AG08395 (cell line): ENCODE measurements at places on chromosomes 2 and 18.
A peak's percentile ranks its signal among the peaks of the same experiment; 100 is the strongest.

DNA sequence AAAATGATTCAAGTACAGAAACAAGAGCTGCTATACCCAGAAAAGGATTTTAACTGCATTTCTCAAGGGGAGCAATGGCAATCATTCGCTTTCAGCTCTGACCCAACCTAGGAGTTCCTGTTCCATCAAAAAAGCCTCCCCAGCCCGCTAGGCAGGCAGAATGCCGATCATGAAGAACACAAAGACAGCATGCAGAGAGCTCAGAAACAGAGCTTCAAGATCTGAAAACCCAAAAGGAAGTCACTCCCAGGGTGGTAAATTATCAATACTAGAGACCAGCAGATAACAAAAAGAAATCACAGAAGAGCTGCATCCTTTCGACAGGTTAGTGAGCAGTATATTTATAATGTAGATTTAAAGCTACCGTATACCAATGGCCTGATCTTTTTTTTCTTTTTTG lies 84.8 kb upstream of the CRIM1 start:
- no peak for DNase-seq

DNA sequence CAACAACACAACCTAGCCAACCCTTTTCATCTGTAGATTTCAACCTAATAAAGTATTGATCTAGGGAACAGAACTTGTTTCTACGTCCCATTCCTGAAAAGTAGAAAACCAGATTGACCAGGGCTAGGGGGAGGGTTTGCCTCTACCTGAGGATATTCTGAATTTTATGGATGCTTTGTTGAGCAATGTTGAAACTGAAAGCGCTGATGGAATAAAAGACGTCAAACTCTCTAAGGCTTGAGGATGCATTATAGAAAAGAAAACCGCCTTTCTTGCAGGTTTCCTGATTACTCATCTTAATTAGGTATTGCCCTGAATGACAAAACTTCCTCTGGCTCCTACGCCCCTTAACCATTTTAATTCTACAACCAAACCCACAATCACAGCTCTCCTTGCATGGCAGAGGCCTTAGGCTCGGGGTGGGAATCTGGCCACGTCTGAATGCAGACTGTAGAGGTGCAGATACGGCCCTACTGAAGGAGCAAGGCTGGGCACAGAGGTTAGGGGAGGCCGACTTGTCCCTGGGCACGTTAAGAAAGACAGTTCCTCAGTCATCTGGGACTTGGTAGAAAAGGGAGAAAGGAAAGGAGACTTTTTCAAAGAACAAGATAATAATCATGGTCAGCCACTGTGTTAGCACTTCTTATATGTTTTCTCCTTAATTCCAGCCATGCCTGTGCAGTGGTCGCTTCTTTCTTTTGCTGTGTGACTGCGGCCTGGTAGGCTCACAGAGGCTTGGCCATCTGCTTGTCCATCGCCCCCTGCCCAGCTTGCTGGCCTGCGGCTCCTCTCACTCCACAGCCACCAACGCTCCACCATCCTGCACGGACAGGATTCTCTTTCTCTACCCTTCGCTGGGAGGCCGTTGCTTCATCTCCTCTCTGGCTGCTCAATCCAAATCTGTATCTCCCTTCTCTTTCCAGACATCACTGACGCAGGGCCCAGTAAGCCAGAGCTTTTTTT lies 209.5 kb downstream of the VAPA start:
- no peak for DNase-seq

GRCh38 chr2:11573418-11574175 lies 39.8 kb downstream of the GREB1 start:
- peak; percentile 12 for DNase-seq

GRCh38 chr18:45111502-45111848 lies 430.8 kb downstream of the SETBP1 start:
- no peak for DNase-seq

DNA sequence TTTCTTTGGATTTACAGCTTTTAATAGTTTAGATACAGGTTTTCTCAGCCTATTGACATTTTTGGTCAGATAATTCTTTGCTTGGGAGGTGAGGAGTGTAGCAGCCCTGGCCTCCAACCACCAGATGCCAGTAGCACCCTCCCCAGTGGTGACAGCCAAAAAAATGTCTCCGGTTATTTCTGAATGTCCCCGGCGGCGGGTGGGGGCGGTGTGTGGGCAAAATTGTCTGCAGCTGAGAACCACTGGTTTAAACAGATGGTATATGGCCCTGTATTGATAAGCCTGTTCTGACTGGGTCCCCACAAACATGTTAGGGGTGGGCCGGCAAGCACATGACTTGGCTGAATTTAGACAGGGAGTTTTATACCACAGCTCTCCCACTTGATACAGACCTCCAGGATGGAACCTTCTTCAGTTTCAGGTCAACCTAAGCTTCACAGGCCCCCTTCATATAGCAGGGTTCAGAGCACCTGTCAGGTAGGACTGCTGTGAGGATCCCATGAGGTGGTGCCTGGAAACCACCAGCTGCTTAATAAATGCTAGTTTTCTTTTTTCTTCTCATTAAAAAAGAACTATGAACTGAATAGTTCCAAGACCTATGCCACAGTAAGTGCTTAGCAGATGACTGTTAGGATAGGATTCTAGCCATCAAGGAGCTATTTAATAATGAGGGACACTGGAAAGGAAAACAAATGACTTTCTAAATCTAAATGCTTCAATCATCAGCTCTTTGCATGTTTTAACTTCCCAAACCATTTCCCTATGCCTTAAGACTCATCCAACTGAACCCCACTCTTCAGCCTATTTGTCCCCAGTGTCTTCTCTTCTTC lies 18.1 kb downstream of the LPIN2 start:
- no peak for DNase-seq
